ENCODE measurements at places on chromosomes 11 and 22.

DNA sequence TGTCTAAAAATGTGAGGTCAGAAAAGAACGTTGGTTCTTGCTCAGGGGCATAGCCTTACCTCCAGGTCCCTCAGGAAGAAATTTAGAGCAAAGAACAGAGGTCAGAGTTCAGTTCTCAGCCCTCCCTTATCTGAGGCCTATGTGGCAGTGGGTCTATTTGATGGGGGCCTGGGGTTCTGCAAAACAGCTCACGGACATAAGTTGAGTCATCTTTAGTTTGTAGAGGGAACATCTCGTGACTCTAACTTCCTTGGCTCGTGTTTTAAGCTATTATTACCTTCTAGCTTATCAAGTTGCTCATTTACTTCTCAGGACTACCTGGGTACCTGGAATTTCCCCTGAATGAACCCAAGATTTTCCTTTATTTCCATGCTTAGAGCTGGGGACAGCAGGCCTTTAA is 91.3 kb upstream of the AMOTL1 start:
- DNase-seq, result no peak

DNA sequence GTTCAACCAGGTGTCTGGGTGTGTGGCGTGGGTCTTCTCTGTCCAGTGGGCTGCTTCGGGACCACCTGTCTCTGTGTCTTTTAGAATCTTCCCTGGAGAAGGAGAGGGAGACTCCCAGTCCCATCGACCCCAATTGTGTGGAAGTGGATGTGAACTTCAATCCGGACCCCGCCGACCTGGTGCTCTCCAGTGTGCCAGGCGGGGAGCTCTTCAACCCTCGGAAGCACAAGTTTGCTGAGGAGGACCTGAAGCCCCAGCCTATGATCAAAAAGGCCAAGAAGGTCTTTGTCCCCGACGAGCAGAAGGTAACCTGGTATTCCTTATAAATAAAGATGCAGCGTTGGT is 12.2 kb downstream of the TEF start:
- no peak for DNase-seq

GRCh38 chr22:45429981-45430775 is 16.7 kb downstream of the RIBC2 start:
- DNase-seq, result no peak

- DNase-seq, result no peak
These were observed 43.5 kb upstream of the MYEOV start for GRCh38 chr11:69250186-69251056.

DNA sequence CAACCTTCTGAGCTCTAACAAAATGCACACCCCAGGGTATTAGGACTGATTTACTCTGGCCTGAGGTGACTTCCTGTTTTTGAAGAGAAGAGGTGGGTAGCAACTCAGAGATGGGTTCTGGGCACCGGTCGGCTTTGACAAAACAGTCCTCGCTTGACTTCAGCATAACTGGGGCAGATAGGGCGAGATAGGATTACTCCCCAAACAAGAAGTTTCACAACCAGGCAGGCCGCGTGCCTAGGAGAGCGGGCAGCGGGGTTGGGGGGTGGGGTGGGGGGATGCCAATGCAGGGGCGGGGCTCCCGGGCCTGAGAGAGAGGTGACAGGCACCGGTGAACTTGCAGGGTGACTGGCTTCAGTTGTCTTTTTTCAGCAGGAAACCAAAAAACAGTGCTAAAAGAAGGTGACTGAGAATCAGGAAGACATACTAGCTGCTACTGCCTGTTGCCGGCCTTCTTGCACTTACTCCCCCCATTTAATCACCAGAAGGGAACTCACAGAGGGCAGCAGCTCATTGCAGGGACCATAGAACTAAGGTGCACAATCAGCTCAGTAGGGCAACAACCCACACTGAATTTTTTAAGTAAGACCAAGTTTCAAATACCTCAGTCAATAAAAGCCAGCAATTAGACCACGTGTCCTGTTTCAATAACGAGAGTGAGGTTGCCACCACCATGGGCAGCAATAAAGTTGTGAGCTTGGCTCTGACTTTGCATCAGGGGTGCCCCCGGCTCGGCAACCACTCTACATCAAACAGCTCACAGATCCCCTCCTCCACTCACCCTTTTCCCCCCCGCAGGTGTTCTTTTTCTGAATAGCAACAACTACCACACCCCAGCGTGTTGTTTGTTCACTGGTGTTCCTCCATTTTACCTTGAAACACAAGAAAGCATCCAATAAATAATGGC is 37.2 kb upstream of the ETS1 start:
- DNase-seq, result peak; percentile 68

- no peak for DNase-seq
These were observed 17.2 kb upstream of the ZFTA start for GRCh38 chr11:63785823-63786222.

DNA sequence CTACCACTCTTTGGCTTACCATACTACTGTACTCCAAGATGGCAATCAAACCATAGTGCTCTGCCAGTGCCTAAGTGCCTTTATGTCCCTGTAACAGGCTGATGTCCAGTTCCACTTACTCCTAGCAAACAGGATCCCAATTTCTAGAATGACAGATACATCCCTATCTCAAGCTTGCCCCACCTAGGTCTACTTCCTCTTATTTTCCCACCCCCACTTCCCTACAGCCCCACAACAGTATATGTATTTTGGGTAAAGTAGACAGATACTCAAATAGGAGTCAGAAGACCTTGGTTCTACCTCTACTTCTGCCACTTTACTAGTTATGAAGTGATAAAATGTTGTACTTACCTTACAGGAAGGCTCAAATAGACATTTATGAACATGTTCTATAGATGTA is 24.1 kb downstream of the SIK3 start:
- DNase-seq, result no peak

Measured in stimulated activated CD4-positive, alpha-beta T cell treated with anti-CD3 and anti-CD28 coated beads, Interleukin-4, amount 100 ng/mL, for 24 hours (primary cell).